ENCODE measurements at places on chromosomes 4 and X. TPM values are rescaled to one million over a fixed set of nuclear protein-coding genes. Genes with fewer than 3 reads are reported as not detected.

NAAA gene
- 39.6 TPM for total RNA-seq

GRCh38 chr4:152464030-152464823, 71.7 kb downstream of the FBXW7 start:
- H3K27me3 ChIP-seq = no peaks in the 10 kb centered on the region
- no peak for DNase-seq
- H3K27ac ChIP-seq = peak overlapping the region; percentile 77
- H3K4me1 ChIP-seq = peaks cover 54% of the 10 kb centered on the region

TKTL2 gene
- not detected for total RNA-seq

GRCh38 chr4:151541389-151542071, 132.6 kb downstream of the FHIP1A start:
- peaks cover 5% of the 10 kb centered on the region for H3K27me3 ChIP-seq
- H3K4me3 ChIP-seq = no peak overlapping the region
- H3K36me3 ChIP-seq = no peaks in the 10 kb centered on the region
- DNase-seq = no peak
- H3K4me1 ChIP-seq = peaks cover 2% of the 10 kb centered on the region
- H3K27ac ChIP-seq = no peak overlapping the region

DNA sequence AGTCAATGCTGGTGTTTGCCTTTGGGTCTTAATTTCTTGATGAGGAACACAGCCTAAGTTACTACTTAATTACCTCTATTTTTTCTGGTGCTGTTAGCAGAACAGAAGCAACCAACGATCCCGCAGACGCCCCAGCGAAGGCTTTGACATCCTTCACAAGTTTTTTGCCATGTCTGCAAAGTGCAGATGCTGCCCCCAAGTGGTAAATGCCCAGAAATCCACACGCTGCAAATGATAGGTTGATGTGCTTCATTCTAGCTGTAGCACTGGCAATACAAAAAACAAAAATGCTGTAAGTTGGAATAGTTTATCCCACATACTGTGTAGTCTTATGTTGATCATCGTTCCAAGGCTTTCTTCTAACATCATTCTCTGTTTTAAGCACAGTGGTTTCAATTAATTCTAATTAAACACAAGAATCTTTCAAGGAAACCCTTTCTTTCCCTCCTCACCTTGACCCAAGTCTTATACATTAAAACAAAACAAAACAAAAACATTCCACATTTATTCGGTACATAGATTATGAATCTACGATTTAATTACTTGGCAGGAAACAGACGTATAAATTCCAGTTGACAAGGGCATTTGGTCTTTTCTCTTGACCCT, 1.2 kb downstream of the PNPLA4 start:
- peak; percentile 74 for DNase-seq
- H3K4me3 ChIP-seq = peak overlapping the region; percentile 48
- H3K27me3 ChIP-seq = no peaks in the 10 kb centered on the region
- peak overlapping the region; percentile 76 for H3K27ac ChIP-seq
- peaks cover 21% of the 10 kb centered on the region for H3K4me1 ChIP-seq

DNA sequence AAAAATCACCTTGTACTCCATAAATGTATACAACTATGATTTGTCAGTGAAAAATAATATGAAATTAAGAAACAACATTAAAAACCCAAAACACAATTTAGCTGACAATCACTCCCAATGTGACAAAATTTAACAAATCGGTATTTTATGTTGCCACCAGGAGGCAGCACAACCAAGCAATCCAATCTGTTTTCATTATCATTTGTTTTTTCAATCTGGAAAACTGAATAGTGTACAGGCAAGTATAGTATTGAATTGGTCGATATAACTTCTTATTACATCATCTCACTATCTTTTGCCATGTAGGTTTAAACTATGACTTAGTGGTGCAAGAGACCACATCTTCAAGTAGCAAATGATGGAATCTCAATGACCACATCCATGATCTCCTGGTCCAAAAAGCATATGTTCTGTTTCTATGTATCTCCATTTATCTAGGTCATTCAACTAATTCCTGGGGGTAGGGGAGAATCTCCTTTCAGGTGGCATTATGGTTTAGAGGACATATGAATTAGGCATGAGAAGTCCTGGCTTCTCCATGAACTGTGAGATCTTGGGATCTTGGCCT, 112.9 kb upstream of the AGA start:
- H3K36me3 ChIP-seq = no peaks in the 10 kb centered on the region
- no peak overlapping the region for H3K27ac ChIP-seq
- no peaks in the 10 kb centered on the region for H3K27me3 ChIP-seq
- H3K4me1 ChIP-seq = no peaks in the 10 kb centered on the region
- no peak overlapping the region for H3K4me3 ChIP-seq

FAM9B gene
- total RNA-seq = not detected

CXorf66 gene
- total RNA-seq = not detected

- H3K4me3 ChIP-seq = peak overlapping the region; percentile 60
- H3K4me1 ChIP-seq = peaks cover 16% of the 10 kb centered on the region
- peaks cover 5% of the 10 kb centered on the region for H3K27me3 ChIP-seq
Measured at GRCh38 chr4:104967034-104967401, 179.7 kb upstream of the TET2 start.

DNA sequence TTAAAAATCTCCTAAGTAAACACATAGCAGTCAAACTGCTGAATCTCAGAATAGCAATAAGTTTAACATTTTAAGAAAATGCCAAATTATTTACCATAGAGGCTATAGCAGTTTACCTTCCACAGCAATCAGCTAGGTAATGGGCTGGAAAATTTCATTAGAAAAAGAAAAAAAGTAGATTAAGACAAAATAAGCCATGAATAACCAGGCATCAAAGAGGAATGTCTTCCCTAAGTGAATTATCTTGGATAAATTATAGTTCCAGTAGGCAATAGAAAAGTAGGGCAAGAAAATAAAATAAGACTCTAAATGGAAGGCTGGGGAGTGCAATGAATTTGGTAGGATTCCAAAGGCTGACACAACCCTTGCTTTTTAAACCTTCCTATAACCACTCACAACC, 722.8 kb downstream of the TRAM1L1 start:
- H3K27ac ChIP-seq = no peak overlapping the region
- no peaks in the 10 kb centered on the region for H3K36me3 ChIP-seq
- no peak for DNase-seq

GRCh38 chr4:186294160-186294559, 28.2 kb downstream of the F11 start:
- no peaks in the 10 kb centered on the region for H3K4me1 ChIP-seq
- no peak overlapping the region for H3K4me3 ChIP-seq
- no peak for DNase-seq
- H3K27ac ChIP-seq = no peak overlapping the region

GRCh38 chr4:184536881-184537248, 62.5 kb upstream of the IRF2 start:
- peaks cover 5% of the 10 kb centered on the region for H3K36me3 ChIP-seq
- H3K4me1 ChIP-seq = peaks cover 50% of the 10 kb centered on the region
- H3K27me3 ChIP-seq = no peaks in the 10 kb centered on the region
- H3K4me3 ChIP-seq = peak overlapping the region; percentile 91

DNA sequence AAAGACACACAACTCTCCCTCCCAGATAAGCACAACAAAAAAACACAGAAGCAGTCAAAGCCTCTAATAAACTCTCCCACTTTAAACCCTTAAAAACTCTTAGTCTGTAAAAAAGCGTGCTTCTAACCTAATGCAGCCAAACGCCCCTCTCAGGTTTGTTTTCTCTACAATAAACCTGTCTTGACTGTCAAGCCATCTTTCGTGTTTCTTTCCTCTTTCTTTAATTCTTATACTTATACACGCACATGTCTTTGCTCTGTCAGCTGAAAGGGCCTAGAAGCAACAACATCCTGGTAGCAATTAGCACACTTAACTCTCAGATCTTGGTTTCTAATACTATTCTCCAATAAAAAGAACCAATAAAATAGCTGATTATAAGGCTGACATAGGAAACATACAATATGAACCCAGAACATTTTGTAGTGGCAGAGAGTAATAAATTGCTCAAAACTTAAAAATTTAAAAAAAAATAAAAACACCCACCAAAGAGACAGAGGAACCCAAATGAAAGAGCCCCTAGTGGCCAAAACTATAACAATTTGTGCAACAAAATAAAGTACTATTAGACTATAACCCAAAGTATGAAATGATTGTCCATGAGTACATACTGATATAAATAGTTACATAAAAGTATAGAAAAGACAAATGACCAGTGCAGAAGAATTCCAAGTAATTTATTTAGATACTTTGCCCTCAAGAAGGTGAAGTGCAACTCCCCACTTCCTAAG, 440.4 kb upstream of the ADGRL3 start:
- DNase-seq = no peak
- no peaks in the 10 kb centered on the region for H3K27me3 ChIP-seq

HHIP gene
- total RNA-seq = not detected

DNA sequence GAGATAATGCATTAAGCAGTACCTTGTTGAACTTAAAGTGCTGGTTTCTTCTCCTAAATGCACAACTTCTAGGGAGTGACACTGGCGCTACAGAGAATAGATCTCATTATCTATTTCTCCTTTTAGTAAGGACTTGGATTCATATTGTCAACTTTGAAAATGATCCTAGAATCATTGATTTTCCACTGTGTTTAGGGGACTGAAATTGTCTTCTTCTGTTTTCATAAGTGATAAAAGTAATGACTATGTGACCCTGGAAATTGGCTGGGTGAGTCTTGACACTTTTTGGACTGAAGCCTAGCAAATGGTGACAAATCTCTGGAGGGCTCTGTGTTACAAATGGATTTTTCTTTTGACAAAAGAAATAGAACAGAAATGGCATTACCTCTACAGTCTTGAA, 167.8 kb downstream of the NDST4 start:
- no peak for DNase-seq
- no peak overlapping the region for H3K4me3 ChIP-seq
- no peaks in the 10 kb centered on the region for H3K27me3 ChIP-seq
- no peaks in the 10 kb centered on the region for H3K4me1 ChIP-seq
- no peaks in the 10 kb centered on the region for H3K36me3 ChIP-seq
- no peak overlapping the region for H3K27ac ChIP-seq

GRCh38 chr4:121138039-121138825, 25.9 kb downstream of the TNIP3 start:
- H3K4me3 ChIP-seq = no peak overlapping the region
- no peak overlapping the region for H3K27ac ChIP-seq
- peaks cover 9% of the 10 kb centered on the region for H3K36me3 ChIP-seq
- peaks cover 2% of the 10 kb centered on the region for H3K27me3 ChIP-seq
- DNase-seq = no peak

GRCh38 chr4:35884714-35885480, 359.4 kb downstream of the ARAP2 start:
- no peaks in the 10 kb centered on the region for H3K36me3 ChIP-seq
- H3K4me3 ChIP-seq = no peak overlapping the region
- H3K4me1 ChIP-seq = no peaks in the 10 kb centered on the region
- peaks cover 6% of the 10 kb centered on the region for H3K27me3 ChIP-seq
- no peak for DNase-seq
- H3K27ac ChIP-seq = no peak overlapping the region

- H3K4me3 ChIP-seq = no peak overlapping the region
- H3K36me3 ChIP-seq = no peaks in the 10 kb centered on the region
- H3K27ac ChIP-seq = no peak overlapping the region
- no peak for DNase-seq
- no peaks in the 10 kb centered on the region for H3K4me1 ChIP-seq
- peaks cover 3% of the 10 kb centered on the region for H3K27me3 ChIP-seq
Measured at GRCh38 chrX:123256378-123256777, 72.3 kb downstream of the GRIA3 start.

DNA sequence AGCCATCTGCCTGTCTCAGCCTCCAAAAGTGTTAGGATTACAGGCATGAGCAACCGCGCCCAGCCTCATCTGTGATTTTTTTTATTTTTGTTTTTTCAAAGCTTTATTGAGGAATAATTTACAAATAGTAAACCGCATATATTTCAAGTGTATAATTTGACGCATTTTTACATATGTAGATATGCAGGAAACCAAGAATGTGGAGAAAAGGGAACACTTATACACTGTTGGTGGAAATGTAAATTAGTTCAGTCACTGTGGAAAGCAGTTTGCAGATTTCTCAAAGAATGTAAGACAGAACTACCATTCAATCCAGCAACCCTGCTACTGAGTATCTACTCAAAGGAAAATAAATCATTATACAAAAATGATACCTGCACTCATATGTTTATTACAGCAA, 85.9 kb downstream of the SLC16A2 start:
- no peaks in the 10 kb centered on the region for H3K27me3 ChIP-seq
- no peaks in the 10 kb centered on the region for H3K36me3 ChIP-seq
- H3K27ac ChIP-seq = no peak overlapping the region

DNA sequence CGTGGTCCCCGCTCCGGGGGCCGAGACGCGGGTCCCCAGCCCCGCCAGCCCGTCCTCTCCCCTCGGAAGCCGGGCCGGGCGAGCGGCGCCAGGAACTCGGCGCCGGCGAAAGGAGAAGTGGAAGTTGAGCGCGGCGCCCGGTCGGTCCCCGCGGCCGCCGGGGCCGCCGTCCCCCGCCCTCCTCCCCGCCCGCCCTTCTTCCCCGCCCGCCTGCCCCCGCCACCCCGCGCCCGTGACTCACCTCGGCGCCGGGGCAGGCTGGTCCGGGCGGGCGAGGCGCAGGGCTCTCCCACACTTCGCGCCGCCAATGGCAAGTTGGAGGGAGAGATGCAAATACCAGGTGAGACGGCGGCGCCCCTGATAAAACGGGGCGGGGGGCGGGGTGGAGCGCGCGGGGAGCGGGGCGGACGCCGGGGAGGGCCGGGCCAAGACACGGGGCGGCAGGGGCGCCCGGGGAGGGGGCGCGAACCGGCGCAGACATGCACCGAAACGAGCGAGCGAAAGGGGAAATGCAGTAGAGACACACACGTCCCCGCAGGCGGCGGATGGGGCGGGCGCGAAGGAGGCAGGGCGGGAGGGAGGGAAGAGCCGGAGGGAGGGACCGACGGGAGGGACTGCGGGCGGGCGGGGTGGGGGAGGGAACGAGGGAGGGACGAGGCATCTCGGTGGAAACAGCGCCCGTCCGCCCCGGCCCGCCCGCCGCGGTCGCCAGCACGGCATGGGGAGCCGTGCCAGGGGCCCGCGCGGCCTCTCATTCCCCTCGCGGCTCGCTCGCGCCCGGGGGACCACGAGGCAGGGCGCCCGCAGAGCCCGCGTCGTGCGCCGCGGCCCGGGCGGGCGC, at the start of gene ELF4:
ELF4 (minus strand) TSS at position 119 of the 841 bp plus-strand sequence. CDS start 29,167 bp downstream, outside the sequence.
- peaks cover 46% of the 10 kb centered on the region for H3K4me1 ChIP-seq
- H3K27me3 ChIP-seq = no peaks in the 10 kb centered on the region
- H3K36me3 ChIP-seq = peaks cover 7% of the 10 kb centered on the region
- peak within 1 kb of the TSS; percentile 88 for H3K27ac ChIP-seq
